ENCODE measurements at places on chromosomes 5 and 9.

DNA sequence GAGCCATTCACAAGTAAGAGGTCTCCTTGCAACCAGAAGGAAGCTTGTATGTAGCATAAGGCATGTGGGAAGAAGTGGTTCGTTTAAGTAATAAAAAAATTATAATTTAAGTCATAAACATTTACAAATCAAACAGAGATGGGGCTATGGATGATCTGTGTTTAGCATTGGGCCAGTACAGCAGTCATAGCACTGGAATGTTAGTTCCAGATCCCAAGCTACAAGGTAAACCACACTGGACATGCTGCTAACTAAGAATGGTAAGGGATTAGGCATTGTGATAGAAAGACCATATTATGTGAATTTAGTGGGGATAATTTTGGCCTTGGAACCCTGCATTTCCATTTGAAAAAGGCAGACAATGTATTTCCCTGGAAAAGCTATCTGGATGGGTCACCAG, 170.4 kb upstream of the KCNN2 start:
- no peak for DNase-seq

GRCh38 chr5:14183187-14183939, 40.2 kb downstream of the TRIO start:
- DNase-seq = no peak

- peak; percentile 49 for DNase-seq
Measured at GRCh38 chr5:148882332-148882731, 55.9 kb downstream of the ADRB2 start.

- no peak for DNase-seq
Measured at GRCh38 chr5:159038907-159039306, 60.8 kb downstream of the EBF1 start.

DNA sequence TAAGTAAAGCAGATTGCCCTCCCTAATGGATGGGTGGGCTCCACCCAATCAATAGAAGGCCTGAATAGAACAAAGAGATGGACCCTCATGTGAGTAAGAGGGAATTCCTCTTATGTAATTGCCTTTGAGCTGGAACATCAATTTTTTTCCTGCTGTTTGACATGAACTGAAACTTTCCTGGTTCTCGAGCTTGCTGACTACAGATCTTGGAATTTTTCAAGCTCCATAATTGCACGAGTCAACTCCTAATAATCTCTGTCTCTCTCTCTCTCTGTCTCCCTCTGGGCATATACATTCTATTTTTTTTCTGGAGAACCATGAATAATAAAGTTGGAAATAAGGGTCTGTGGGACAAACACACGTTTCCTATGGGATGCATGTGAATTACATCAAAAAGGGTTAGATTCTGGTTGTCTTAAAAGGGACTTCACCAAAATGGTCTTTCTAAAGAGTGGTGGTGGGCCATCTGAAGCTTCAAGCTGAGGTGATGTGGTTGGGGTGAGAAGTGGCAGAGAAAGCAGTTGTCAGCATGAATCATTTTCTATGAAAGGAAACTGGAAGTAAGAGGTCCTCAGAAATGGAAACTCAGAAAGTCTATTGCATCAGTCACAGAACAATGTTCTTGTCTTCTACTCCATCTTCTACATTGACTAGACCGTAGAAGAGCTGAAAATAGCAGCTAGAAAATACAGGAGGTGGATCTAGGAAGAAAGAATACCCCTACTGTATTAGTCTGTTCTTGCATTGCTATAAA, 47.0 kb upstream of the HOMER1 start:
- DNase-seq = peak; percentile 12

- DNase-seq = no peak
Measured at GRCh38 chr5:125499636-125500332, 753.3 kb upstream of the ZNF608 start.

GRCh38 chr5:113371721-113372196, 63.0 kb downstream of the TSSK1B start:
- DNase-seq = no peak

DNA sequence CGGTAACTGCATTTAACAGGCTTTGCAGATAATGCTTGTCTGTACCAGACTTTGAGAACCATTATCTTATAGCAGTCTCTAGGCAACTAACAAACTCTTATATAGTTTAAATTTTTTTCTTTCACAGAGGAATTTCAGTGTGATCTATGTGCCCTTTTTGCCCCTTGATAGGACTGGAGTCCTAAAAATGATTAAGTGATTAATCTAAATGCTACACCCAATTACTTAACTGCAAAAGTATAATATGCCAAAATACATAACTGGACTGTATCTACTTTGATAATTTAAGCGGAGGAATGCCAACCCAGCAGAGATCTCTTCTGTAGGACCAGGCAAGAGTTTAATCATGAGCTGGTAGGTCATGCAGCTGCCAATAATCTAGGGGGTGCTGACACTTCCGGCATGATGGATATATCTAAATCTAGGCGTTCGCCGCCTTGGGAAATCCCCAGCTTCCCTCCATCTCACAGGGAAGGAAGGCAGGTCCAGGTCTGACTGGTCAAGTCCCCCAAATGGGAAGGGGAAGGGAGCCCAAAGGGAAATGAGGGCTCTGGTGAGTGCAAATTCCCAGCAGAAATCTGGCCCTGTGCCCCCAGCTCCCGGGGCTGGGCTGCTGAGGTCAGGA, 205.6 kb downstream of the GAPVD1 start:
- no peak for DNase-seq

DNA sequence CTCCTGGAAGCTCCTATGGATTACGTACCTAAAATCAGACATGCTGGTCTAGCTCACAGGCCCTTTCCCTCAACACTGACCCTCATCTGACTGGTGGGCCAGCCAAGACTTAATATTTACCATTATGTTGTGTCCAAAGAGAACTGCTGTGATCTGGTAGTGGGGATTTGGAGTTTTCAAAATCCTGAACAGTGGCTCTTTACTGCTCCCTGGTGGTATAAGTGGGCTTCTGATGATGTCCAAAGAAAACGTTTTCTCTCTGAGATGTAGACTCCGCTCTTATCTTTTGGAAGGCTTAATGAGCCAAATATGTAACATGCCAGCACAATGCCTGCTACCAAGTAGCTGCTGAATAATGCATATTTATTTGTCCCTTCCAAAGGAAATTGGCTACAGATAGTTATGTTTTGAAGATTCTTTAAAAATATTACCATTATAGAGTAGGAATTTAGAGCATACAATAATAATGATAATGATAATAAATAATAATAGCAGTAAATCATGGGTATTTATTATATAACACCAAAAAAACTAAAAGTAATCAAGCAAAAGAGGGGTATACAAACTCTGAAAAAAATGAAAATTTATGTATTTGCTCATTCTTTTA, 406.6 kb upstream of the TNC start:
- peak; percentile 46 for DNase-seq

- peak; percentile 71 for DNase-seq
Measured at GRCh38 chr9:109244179-109245132, 76.4 kb downstream of the EPB41L4B start.

DNA sequence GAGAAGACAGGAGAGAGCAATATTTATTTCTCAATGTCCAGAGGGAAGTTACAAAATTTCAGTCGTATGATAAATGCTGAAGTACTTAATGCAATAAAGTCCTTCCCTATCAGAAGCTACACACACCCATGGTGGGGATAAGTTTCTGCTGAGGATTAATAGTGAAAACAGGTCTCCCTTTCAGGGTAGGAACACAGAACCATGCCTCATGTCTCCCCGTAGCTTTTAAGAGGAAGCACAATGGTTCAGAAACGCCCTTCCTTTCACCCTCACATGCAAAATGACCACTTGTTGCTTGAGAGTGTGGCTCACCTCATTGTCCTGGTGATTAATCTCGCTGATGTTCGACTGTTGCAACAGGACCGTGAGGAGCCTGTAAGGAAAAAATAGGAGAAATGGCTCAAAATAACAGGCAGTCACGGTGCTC, 73.6 kb downstream of the ANKRD55 start:
- DNase-seq = no peak

GRCh38 chr9:83200531-83200930, 137.6 kb upstream of the RASEF start:
- no peak for DNase-seq

GRCh38 chr9:98451576-98451975, 196.1 kb upstream of the TBC1D2 start:
- no peak for DNase-seq

DNA sequence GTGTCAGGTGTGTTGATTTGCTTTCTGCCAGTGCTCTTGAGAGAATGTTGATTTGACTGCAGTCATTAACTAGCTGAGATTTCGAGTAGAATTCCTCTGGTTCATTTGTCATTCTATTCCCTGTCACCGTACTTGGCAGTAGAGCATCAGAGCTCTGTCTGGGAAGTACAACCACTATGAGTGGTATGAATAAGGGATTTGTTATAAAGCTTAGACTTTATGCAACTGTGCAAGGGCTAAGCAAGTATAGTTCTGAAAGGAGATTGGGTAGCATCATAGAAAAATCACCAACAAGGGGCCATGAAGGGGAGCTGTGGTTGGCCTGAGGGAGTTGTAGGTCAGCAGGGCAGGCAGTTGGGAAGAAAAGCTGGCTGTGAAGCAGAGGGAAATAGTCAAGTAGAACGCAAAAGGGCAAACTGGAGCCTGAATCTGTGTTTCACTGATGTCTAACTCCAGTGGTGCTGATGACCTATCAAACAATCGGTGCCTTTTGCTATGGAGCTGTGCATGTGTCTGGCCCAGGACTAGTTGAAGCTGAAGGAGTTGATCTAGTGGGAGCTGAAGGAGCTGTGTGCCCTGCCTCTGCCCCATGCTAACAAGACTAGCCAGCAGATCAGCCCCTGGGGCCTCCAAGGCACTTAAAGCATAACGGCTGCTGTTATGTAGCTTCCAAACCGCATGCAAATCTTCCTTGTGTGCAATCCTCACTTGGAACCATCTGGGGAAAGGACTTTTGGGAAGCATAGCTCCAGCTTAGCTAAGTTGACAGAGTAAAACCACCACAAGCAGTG, 110.0 kb downstream of the SLC28A3 start:
- no peak for DNase-seq

DNA sequence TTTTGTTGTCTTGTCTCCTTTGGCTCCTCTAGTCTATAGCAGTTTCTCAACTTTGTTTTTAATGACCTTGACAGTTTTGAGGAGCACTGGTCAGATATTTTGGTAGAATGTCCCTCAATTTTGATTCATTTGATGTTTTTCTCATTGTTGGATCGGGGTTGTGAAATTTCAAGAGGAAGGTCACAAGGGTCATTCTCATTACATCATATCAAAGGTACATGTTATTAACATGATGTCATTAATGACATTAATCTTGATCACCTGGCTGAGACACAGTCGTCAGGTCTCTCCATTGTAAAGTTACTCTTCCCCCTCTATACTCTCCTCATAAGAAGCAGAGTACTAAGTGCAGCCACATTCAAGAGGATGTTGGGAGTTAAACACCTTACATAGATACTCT, 7.2 kb downstream of the ISOC1 start:
- DNase-seq = no peak

DNA sequence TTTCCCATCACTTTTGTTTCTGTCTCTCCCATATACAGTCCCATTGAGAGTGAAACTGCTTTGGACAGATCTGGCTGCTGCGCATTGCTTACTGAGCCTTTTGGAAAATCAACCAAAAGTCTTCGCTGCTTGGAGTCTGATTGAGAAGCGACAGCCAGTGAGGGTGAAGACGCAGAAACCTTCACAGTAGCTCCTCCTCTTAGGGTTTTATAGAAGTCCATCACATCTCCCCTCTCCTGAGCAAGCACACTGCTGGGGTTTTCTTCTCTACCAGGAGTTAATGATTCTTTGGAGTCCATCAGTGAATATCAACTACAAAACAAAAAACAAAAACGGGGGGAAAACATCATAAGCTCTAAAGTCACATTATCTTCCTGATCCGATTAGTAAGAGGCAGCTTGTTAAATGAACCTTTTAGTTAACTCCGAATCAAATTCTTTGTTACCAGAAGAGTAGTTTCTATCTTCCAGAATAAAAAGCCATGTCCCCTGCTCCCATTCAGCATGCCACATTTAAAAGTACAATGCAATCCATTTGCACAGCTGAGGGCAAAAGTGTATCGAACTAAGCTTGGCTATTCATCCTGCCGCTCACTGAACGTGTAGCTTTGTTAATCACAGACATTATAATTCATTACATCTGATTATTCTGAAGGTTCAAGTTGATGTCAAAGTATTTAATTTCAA, 2.8 kb downstream of the NR3C1 start:
- no peak for DNase-seq

DNA sequence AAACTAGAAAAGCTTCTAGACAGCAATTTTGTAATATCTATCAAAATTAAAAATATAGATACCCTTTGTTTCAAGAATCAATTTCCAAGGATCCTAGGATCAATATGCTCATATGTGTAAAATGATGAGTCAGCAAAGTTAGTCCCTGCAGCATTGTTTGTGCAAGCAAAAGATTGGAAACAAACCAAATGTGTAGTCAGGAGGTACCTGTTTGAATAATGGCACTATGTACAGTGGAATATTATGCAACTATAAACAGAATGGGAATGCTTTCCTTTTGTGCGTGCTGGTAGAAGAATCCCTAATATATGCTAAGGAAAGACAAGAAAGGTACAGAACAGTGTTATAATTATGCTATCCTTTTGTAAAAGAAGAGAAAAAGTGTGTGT, 58.5 kb upstream of the PJA2 start:
- no peak for DNase-seq

- no peak for DNase-seq
Measured at GRCh38 chr9:134995792-134996120, 78.0 kb upstream of the FCN1 start.

- DNase-seq = peak; percentile 89
Measured at GRCh38 chr5:88734191-88734640, 148.8 kb downstream of the MEF2C start.

GRCh38 chr9:135588371-135588770, 26.8 kb downstream of the PAEP start:
- DNase-seq = no peak

- DNase-seq = no peak
Measured at GRCh38 chr5:36763454-36763853, 113.1 kb upstream of the NIPBL start.

- no peak for DNase-seq
Measured at GRCh38 chr5:73198833-73199592, 26.0 kb downstream of the TMEM174 start.

DNA sequence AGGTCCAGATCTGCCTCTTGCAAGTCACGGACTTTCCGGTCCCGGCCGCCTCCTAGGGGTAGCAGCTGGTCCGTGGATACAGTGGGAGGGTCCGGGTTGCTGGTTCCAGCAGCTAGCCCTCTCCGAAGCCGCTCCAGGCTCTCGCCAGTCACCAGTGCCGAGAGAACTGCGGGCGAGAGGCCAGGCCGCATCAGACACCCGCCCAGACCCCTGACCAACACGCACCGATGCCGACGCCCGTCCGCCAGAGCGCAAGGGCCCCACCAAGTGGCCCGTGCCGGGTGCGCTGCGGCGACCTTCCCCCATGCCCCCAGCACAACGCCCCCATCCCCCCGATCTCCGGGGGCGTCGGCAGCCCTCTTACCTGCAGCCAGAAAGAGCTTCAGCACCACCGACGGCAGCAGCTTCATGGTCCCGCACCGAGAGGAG, 470 bp downstream of the HBEGF start:
- DNase-seq = peak; percentile 68

GRCh38 chr9:71562140-71562539, 206.2 kb downstream of the CEMIP2 start:
- no peak for DNase-seq

Measured in KBM-7 (cell line).